ENCODE measurements at places on chromosomes 6 and 20.

DNA sequence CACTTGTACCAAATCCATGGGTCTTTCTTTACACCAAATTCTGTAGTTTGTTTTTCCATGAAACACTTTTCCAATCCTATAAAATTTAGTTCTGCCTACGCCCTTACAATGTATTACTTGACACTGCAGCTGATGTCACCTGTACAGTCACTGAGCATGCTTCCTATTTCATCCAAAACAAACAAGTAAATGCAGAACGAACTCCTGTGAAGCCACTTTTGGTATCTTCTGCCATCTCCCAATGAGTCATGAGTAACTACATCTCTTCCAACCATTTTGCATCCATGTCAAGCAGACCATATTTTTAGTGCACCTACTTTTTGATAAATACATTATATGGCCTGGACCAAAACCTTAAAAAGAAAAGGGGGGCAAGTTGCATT lies 42.4 kb downstream of the HDDC2 start:
- DNase-seq: no peak

DNA sequence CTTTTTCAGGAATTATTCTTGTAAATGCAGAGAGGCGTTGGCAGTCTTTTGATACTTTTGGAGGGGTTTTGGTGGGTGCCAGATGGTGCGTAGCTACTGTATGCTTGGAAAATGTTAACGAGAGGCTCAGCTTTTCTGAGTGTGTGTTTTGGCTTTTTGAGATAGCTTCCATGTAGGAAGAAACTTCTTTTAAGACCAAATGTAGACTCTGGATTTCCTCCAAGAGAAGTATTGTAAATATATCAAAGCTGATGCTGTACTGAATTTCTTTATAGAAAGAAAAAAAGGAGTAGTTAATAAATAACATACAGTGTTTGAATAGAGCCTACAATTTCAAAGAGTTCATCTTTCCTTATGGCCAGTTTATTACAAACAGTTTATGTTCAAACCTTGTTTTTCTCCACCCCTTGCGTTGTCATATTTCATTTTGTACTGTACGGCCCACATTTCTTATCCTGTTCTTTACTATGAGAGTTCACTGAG lies 16.7 kb downstream of the TIAM2 start:
- no peak for DNase-seq

DNA sequence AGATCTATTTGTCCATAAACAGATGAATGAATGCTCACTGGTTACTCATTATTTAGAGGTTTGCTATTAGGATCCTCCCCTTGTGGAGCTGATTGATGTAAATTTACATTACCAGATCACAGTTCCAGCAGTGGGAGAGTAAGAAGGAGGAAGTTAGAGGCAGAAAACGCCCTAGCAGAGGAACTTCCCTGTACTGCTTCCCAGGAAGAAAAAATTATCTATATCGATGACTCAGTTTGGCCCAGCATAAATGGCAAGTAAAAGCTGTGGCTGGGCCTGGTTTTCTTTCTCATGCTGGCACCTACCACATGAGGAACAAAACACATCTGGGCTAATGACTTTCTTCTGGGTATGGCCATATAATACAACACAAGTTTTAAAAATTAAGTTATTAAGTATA lies 35.7 kb downstream of the DNAAF9 start:
- DNase-seq: no peak

DNA sequence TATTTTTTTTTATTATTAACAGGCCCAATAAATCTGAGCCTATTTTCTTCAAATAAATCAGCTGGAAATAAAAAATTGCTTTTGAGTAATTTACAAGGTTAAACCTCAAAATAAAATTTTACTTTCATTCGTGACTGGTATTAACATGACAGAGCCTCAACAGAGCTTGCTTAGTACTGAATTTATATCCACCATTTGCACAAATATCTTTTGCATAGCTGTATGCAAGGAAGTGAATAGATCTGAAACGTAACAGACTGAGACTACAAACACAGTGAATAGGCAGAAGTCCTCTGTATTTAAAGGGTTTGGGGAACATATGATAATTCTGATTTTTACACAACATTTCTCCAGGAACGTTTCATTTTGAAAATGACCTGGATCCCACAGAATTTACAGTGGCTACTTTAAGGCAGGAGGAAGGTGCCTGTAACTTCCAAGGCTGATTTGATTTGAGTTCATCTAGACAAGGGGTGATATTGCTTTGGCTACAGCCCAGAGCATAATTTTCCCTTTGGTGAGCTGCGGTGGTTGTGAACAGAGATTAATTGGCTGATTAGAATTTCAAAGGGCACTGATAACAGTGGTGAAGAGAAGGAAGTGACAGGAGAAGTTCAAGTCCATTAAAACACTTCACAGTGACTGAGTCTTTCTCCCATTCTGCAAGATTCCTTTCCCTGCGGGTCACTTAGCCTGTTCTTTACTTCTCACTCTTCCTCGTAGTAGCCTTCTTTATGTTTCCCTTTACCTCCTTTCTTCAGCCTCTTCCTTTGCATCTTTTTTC lies 121.2 kb upstream of the SASH1 start:
- DNase-seq: no peak

DNA sequence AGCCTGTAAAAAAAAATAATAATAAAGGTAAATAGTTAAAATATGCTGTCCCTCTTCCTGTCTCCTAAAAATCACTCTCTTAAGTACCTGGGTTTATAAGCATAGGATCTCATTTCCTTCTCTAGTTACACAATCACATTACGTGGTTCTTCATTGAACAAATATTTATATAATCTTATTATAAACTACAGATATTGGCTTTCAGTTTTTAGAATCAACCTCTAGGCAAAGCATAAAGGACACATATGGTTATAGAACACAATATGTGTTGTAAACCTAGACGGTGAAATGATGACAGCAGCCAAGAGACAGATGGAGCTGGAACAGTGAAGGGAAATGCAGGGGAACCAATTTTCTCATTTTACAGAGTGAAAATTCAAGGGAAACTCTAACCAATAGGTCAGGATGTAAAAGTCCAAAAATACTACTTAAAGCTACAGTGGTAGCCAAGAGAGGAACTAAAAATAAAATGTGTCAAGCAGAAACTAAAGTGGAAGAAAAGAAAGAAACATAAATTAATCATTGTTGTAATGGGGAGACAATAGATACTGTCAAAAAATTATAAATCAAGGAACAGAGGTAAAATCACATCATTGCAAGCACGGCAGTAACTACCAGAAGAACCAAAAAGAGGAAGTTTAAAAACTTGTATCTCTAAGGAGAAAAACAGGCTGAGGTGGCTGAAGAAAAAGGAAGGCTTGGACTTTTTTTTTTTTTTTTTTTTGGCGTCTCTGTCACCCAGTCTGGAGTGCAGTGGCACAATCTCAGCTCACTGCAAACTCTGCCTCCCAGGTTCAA lies 82.8 kb upstream of the CDYL start:
- no peak for DNase-seq

GRCh38 chr6:3231247-3232016 lies 4.0 kb upstream of the TUBB2B start:
- no peak for DNase-seq

GRCh38 chr6:111803804-111804203 lies 69.4 kb downstream of the FYN start:
- DNase-seq: no peak

DNA sequence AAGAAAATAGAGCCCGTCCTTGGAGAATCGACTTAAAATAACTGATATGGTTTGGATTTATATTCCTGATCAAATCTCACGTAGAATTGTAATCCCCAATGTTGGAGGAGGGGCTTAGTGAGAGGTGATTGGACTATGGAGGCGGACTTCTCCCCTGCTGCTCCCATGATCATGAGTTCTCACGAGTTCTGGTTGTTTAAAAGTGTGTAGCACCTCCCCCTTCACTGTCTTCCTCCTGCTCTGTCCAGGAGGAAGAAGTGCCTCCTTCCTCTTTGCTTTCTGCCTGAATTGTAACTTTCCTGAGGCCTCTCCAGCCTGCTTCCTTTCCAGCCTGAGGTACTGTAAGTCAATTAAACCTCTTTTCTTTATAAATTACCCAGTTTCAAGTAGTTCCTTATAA lies 529.2 kb downstream of the HAO1 start:
- DNase-seq: no peak

- DNase-seq: no peak
Observed at GRCh38 chr6:136599329-136600011, 49.2 kb upstream of the MAP7 start.

GRCh38 chr20:11926292-11926998 lies 8.8 kb downstream of the BTBD3 start:
- DNase-seq: no peak

DNA sequence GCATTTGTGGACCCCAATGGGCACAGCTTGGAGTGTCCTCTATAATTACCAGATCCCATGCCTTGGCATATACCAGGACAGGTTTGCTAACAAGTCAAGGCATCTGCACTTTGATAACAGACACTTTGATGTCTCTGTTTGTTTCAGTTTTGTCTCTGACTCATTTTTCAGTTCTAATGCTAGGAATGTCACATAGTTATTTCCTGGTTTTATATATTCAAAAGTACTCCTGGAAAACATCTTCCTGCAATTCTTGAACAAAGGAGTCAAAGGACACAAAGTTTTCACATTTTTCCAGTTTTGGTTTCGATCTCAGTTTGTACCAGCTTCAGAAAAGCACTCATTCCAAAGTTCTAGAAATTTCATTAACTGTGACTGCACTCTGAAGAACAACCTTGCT lies 188.1 kb downstream of the FOXC1 start:
- no peak for DNase-seq

- no peak for DNase-seq
Observed at GRCh38 chr6:53879608-53880007, 84.8 kb downstream of the LRRC1 start.

- DNase-seq: no peak
Observed at GRCh38 chr6:35014786-35015185, 125.7 kb downstream of the ANKS1A start.

GRCh38 chr6:145903356-145904102 lies 60.6 kb downstream of the SHPRH start:
- no peak for DNase-seq

- no peak for DNase-seq
Observed at GRCh38 chr6:105179244-105180065, at the start of gene POPDC3. POPDC3 (minus strand) TSS chr6:105180014; CDS start chr6:105161909, 18,105 bp downstream.

- DNase-seq: no peak
Observed at GRCh38 chr6:5729080-5729434, 277.7 kb downstream of the NRN1 start.

Measured in esophagus muscularis mucosa (tissue), 4 donors.